ENCODE measurements at places on chromosomes 16 and 17.

DNA sequence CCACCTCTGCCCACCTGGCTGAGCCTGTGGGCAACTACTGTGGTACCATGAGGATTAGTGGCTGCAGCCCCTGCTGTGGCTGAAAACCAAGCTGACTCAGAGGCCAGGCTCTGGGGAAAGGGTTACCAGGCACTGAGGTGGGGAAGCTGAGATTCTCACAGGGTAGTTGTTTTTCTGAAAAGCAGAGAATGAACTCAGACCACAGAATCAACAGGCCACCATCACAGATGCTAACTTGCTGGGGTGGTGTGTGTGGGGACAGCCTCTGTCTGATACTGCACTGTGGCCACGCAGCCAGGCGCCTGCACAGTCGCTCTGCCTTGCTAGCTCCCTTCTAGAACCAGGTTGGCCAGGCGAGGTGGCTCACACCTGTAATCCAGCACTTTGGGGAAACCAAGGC, 28.8 kb downstream of the NPLOC4 start:
- no peak overlapping the region for H3K4me3 ChIP-seq
- no peak overlapping the region for H3K27ac ChIP-seq
- H3K27me3 ChIP-seq, result no peaks in the 10 kb centered on the region
- no peak for DNase-seq

GRCh38 chr16:14418795-14419225, 211.2 kb downstream of the PARN start:
- H3K4me1 ChIP-seq, result no peaks in the 10 kb centered on the region
- H3K27ac ChIP-seq, result no peak overlapping the region
- no peak overlapping the region for H3K4me3 ChIP-seq
- no peak for DNase-seq

DNA sequence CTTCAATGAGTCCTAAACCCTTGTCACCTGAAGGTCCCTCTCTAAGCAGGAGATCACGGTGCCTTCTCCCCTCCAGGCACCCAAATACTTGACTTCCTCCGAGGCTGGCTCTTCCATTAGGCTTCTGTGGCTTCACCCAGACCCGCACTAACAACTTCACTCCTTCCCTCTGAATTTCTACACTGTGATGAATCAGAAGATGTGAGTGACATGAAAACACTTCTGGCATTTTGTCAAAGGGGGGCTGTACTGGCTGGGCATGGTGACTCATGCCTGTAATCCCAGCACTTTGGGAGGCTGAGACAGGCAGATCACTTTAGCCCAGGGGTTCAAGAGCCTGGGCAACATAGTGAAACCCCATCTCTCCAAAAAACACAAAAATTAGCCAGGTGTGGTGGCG, 72.6 kb upstream of the CNEP1R1 start:
- no peak overlapping the region for H3K4me3 ChIP-seq
- no peak overlapping the region for H3K27ac ChIP-seq
- no peak for DNase-seq
- H3K27me3 ChIP-seq, result peaks cover 3% of the 10 kb centered on the region

DNA sequence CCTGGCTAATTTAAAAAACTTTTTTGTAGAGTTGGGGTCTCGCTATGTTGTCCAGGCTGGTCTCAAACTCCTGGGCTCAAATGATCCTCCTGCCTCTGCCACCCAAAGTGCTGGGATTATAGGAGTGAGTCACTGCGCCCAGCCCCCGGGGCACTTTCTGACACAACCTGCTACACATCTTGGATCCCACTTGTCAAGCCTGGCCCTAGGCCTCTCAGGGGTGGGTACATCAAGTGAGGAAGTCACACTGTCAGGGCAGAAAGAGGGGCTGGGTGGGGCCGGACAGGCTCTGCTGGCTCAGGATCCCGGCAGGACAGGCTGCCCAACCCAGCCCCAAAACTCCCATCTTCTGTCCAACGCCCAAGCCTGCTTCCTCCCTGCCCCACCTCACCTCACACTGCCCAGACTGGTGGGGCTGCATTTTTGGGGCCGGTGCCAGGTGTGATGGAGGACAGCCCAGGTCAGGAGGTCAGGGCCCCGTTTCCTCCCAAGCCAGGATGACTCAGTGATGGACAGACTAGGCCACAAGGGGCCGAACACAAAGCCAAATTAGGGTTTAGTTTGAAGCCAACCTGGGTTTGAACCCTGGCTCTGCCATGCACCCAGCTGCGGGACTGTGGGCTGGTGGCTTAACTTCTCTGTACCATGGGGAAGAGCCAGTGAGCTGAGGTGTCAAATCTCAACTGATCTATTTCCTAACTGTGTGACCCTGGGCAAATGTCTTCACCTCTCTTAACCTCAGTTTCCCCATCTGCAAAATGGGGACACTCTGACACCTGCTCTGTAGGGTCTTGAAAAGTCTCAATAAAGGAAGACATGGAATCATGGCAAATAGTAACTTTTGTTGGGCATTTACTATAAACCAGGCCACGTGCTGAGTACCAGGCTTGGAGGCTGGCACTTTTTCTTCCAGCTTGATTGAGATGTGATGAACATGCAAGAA, 8.9 kb upstream of the PPL start:
- H3K4me3 ChIP-seq, result no peak overlapping the region
- no peak for DNase-seq
- H3K27me3 ChIP-seq, result peaks cover 2% of the 10 kb centered on the region
- H3K36me3 ChIP-seq, result no peaks in the 10 kb centered on the region
- H3K27ac ChIP-seq, result no peak overlapping the region

GRCh38 chr16:51960931-51961330, 586.0 kb downstream of the TOX3 start:
- no peaks in the 10 kb centered on the region for H3K27me3 ChIP-seq
- DNase-seq, result no peak

DNA sequence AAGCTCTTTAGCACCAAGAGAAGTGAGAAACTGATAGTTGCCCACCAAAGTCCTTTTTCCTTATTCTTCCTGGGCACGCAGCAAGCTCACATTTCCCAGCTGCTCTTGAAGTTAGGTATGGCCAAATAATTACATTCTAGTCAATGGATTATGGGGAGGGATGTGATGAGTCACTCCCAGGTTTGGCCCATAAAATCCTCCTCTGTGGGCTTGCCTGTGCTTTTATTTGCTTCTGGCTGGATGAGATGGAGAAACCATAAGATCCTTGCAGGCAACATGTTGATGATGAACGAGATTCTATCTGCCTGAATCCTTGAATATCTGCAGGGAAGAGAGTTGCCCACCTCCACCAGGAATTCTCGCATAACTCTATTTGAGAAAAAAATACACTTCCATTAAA, 568.3 kb upstream of the SALL1 start:
- H3K27me3 ChIP-seq, result no peaks in the 10 kb centered on the region
- H3K4me3 ChIP-seq, result no peak overlapping the region
- H3K27ac ChIP-seq, result no peak overlapping the region
- DNase-seq, result no peak
- no peaks in the 10 kb centered on the region for H3K4me1 ChIP-seq

- H3K27ac ChIP-seq, result no peak overlapping the region
- no peaks in the 10 kb centered on the region for H3K27me3 ChIP-seq
- peaks cover 5% of the 10 kb centered on the region for H3K4me1 ChIP-seq
- DNase-seq, result no peak
- no peaks in the 10 kb centered on the region for H3K36me3 ChIP-seq
Observed at GRCh38 chr17:11999696-12000095, 2.4 kb upstream of the ZNF18 start.

- no peaks in the 10 kb centered on the region for H3K36me3 ChIP-seq
- DNase-seq, result no peak
- H3K4me1 ChIP-seq, result no peaks in the 10 kb centered on the region
- H3K27ac ChIP-seq, result no peak overlapping the region
- H3K27me3 ChIP-seq, result no peaks in the 10 kb centered on the region
Observed at GRCh38 chr16:26365161-26365940, 673.6 kb downstream of the HS3ST4 start.

DNA sequence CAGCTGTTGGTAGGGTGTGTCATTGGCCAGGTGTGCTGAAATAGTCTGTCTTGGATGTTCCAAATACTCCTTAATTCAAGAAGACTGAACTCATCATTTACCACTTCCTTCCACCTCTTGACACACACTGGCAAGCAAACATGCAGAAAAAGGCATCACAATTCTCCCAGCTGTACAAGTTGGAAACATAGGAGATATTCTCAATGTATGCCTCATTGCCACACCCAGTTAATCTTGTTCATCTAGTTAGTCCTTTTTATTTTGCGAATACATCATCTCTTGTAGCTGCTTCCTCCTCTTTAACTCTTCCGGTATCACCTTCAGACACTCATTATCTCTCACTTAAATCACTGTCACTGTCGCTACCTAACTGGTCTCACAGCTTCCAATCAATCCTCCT, 75.1 kb upstream of the GOT2 start:
- peaks cover under 1% of the 10 kb centered on the region for H3K4me1 ChIP-seq
- H3K4me3 ChIP-seq, result no peak overlapping the region
- no peaks in the 10 kb centered on the region for H3K27me3 ChIP-seq
- H3K27ac ChIP-seq, result no peak overlapping the region
- no peak for DNase-seq

DNA sequence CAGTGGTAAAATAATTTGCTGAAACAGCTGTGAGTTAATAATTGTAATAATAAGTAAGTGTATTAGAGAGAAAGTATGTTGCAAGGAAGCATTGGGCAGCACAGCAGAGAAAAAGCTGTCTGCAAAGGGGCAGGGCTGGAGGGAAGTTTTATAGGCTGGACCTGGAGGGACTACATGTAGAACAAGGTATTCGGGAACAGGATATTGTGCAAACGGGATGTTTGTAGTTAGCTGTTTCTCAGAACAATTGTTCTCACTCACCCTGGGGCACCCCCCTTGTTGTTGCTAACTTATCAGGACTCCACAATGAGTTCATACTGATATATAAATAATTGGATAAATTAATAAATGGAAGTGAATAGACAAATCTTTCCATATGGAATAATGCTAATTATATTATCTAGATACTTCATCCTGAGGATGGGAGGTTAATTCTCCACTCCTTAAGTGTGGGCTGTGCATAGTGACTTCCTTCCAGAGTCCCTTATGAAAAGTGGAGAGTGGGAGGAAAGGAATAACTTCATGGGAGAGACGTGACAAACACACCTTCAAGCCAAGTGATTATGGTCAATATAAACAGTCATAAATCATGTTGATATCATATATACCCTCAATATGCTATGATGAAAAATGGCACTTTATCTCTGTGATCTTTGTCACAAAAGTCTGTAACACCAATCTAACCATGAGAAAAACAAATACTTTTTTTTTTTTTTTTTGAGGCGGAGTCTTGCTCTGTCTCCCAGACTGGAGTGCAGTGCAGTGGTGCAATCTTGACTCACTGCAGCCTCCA, 85.4 kb downstream of the PPM1E start:
- H3K4me1 ChIP-seq, result no peaks in the 10 kb centered on the region
- DNase-seq, result no peak
- H3K36me3 ChIP-seq, result no peaks in the 10 kb centered on the region

DNA sequence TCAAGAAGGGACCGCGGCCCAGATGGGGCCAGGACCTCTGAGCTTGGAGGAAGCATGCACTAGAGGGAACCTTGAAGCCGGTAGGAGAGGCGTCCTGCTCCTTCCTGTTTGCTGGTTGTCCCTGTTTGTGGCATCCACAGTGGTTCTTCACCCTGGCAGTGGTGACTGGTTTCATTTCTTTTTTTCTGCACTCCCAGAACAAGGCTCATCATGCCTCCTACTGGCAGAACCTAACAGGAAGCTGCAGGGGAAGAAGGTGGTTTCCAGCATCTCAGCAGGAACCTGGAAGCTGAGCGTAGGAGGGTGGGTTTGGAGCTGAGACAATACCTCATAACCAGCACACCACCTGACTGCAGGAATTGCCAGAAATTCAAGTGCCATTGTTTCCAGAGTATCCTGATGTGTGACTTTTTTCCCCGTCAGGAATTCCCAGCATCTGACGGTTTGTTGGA, 5.8 kb downstream of the TMEM231 start:
- no peak overlapping the region for H3K4me3 ChIP-seq
- peaks cover 6% of the 10 kb centered on the region for H3K27me3 ChIP-seq
- H3K36me3 ChIP-seq, result no peaks in the 10 kb centered on the region

- no peaks in the 10 kb centered on the region for H3K27me3 ChIP-seq
- no peaks in the 10 kb centered on the region for H3K36me3 ChIP-seq
- H3K4me3 ChIP-seq, result no peak overlapping the region
- no peaks in the 10 kb centered on the region for H3K4me1 ChIP-seq
Observed at GRCh38 chr17:52376137-52376536, 217.6 kb upstream of the CA10 start.

DNA sequence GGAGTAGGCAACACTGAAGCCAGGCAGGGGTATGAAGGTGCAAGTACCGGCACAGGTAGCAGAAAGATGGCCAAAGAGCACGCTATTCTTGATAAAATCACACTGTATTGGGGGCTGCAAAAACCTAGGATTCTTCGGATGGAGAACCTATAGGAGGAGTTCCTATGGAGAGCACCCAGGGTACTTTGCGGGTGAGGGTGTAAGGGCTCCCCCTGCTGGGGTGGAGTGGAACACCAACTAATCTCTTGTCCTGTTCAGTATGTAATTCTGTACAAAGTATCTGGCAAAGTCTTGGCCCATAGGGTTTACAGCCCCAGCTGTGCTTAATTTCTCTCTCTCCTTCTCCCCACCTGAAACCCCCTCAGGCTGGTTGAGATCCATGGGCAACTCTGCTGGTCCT, 393.1 kb upstream of the ASIC2 start:
- no peak overlapping the region for H3K27ac ChIP-seq
- H3K36me3 ChIP-seq, result no peaks in the 10 kb centered on the region
- DNase-seq, result peak; percentile 5
- H3K4me1 ChIP-seq, result no peaks in the 10 kb centered on the region

DNA sequence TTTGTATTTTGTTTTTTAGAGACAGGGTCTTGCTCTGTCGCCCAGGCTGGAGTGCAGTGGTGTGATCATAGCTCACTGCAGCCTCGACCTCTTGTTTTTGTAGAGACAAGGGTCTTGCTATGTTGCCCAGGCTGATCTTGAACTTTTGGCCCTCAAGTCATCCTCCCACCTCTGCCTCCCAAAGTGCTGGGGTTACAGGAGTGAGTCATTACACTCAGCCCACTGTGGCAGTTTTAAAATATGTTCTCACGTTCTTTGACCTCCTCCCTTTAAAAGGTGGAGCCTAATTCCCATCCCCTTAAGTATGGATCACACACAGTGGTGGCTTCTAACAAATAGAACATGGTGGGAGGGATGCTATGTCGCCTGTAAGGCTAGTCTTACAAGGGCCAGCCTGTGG, 67.7 kb downstream of the ZDHHC7 start:
- no peak for DNase-seq
- H3K4me1 ChIP-seq, result no peaks in the 10 kb centered on the region

DNA sequence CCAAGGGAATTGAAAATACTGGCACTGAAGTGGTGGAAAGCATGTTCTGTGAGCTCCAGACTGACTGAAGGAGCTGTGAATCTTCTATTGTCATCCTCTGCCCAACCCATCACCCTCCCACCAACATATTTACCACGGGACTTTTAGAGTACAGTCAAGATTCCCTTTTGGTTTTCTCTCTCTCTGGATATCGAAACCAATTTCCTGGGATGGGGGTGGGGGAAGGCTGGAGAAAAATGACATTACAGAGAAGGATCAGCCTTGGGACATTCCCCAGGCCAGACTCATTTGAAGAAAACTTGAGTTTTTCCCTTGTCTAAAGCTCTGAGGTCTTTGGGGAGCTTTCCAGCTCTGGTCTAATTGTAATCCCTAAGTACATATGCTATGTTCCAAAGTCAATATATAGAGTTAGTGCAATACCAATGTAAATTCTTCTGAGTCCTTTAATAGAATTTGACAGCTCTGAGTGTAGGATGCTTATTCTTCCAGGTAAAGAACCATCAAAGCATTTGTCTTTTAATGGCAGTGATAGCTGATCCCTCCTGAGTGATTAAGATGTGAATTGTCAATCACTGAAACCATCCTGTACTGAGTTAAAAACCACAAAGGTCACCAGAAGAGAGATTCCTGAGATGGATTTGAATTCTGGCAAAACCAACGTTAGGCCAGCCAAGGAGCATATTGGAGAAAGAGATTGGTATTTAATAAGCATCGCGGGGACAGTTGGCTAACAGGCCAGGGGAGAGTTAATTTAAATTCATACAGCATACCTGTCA, 48.8 kb upstream of the CCL1 start:
- no peaks in the 10 kb centered on the region for H3K36me3 ChIP-seq
- peaks cover 4% of the 10 kb centered on the region for H3K27me3 ChIP-seq
- H3K27ac ChIP-seq, result no peak overlapping the region
- DNase-seq, result no peak
- no peak overlapping the region for H3K4me3 ChIP-seq

All from B cell (primary cell).